Jurkat, Clone E6-1 (cell line): ENCODE measurements at places on chromosomes 13 and 19.

GRCh38 chr13:78960881-78961280, 301.9 kb upstream of the OBI1 start:
- no peak for DNase-seq

DNA sequence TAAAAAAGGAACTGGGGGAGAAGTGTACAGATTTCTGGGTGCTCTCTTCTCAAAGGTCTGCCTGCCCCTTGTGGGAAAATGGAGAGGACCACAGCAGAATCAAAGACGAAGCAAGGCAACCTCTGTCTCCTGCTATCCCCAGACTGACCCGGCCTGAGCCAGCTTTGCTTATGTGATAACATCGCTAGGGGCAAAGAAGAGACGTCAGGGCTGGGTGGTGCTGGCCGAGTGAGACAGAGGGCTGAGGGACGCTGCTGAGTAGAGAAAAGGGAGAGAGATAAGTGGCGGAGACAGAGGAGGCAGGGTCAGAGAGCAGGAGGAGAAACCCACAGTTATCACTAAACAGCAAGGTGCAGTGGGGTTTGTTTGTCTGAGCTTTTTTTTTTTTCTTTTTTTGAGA, 4.6 kb upstream of the MUC16 start:
- DNase-seq, result no peak

- DNase-seq, result no peak
Measured at GRCh38 chr19:27964185-27964584, 1248.8 kb downstream of the UQCRFS1 start.

DNA sequence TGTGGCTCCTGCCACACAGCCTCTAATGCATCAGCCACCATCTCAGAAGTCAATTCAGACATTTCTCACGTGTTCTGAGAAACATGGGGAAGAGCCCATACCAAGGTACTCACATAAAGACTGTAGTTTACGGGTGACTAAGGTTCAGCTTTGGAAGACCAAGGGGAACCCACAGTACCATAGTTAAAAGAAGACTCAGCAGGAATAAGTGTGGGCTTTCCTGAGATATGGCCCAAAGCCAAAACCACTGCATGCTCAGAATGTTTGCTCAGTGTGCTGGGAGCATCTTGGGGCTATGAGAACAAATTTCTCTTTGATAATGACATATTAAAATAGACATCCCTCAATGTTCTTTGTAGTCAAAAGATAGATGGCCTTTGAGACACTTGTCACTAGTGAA, 283.8 kb downstream of the DCT start:
- no peak for DNase-seq

GRCh38 chr19:7706955-7707456, 5.1 kb upstream of the FCER2 start:
- no peak for DNase-seq

GRCh38 chr19:47111006-47111621, 2.5 kb downstream of the ZC3H4 start:
- no peak for DNase-seq

- no peak for DNase-seq
Measured at GRCh38 chr13:114230117-114230516, 4.6 kb upstream of the CDC16 start.

GRCh38 chr13:79907527-79907926, 426.6 kb downstream of the NDFIP2 start:
- no peak for DNase-seq
